ENCODE measurements at places on chromosomes 16 and 17.

DNA sequence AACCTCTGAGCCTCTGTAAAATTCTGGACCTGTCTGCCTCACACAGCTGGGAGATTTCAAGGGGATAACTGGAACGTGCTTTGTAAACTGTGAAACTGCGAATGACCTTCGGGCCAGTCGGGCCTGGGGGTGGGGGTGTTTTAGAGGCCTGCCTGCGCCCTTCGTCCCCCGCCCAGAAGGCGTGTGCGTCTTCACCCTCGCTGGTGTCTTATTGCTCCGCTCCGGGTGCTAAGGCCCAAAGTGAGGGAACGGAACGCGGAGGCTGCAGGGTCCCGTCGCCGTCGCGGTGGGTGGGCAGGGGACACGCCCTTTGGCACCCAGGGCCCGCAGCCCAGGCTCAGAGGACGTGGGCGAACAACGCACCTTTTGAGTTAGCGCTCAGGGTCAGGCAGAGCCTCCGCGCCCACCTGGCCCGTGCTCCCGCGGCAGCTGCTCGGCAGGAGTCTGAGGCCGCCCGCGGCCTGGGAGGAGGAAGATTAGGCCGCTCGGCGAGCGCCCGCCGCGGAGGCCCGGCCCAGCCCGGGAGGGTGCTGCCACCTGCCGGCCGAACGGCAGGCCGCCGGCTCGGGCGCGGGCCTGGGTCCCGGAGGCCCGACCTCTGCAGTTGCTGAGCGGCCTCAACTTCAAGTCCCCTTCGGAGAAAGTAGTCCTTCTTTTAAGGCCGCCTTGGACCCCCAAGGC, 29.7 kb downstream of the DCAKD start:
- peak; percentile 73 for DNase-seq

- no peak for DNase-seq
Observed at GRCh38 chr16:56298116-56298515, 106.8 kb downstream of the GNAO1 start.

DNA sequence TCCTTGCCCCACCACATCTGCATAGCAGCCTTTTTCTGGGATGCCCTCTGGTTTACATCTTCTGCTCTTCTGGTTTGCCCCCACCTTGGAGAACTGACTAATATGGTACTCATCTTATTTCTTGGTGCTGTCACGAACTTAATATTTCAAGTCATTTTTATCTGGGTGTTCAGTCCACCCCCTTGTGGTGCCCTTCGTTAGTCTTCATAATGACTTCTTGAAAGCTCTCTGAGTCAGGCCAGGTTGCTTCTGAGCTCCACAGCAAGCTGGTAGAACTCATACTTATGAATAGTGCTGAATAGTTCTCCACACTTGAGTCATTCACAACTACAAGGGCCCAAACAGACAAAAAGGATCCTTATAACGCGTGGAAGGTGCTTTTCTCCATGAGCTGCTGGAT, 35.8 kb upstream of the TEKT3 start:
- DNase-seq, result no peak

GRCh38 chr16:55488306-55488705, 9.3 kb downstream of the MMP2 start:
- no peak for DNase-seq

DNA sequence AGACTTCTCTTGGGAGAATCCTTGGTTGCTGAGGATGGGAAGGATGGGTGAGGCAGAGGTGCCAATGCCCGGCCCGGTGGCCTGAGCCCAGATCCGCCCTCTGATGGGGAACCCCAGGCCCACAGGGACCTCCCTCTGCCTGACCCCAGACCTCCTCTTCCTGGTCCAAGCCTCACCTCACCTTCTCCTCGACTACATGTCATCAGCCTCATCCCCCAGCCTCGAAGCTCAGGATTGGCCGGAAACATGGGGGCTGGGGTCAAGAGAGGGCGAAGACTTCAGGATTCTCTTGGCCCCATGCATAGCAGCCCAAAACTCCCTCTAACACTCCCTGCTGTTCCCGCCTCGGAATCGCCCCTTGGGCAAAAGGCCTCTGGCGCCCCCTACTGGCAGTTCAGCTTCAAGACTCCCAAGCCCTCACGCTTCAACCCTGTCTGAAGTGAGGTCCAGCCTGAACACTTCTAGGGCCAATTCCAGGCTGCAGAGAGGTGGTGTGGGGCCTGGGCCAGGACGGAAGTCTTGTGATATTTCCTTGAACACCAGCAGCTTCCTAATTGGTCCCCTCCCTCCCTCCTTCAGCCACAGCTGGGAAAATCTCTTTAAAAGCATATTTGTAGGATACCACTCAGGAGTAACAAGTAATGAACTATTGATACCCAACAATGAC, 47.2 kb downstream of the ARHGAP27 start:
- DNase-seq, result peak; percentile 86

GRCh38 chr17:48795444-48796162, 21.4 kb downstream of the TTLL6 start:
- peak; percentile 97 for DNase-seq

DNA sequence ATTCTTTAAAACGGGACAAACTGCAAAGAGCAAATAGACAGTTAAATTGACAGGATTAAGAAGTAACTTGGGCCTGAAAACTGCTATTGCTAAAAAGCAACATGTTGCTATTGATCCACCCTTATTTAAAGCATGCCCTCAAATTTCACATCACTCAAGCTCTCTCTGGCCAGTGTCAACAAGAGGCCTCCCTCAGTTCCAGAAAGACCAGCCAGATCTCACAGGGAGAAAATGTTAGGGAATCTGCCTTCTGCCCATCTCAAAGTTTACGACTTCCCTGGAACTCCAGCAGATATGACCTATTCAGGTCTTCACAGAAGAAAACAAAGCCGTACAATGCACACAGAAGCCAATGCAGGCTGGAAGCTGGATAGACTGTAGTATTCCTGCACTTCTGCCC, 8.9 kb downstream of the CFAP20 start:
- DNase-seq, result no peak

GRCh38 chr16:4628283-4628682, 3.7 kb downstream of the MGRN1 start:
- DNase-seq, result no peak

DNA sequence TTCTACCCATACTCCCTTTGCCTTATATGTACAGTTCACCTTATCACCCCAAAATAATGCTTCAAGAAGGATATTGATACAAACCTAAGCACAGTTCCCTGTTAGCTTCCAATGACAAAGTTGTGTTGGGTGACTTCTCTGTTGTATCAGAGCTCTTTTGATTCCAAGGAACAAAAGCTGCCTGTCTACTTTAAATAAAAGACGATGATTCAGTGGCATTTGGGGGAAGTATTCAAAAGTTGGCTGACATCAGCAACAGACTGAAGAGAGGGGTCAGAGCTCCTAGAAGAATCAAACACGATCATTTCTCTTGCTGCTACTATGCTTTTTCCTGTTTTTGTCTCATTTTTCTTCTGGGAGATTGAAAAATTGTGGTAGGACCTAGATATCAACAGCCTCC, 69.4 kb upstream of the CA10 start:
- DNase-seq, result no peak

- DNase-seq, result no peak
Observed at GRCh38 chr17:74393346-74393942, 26.1 kb downstream of the GPR142 start.

DNA sequence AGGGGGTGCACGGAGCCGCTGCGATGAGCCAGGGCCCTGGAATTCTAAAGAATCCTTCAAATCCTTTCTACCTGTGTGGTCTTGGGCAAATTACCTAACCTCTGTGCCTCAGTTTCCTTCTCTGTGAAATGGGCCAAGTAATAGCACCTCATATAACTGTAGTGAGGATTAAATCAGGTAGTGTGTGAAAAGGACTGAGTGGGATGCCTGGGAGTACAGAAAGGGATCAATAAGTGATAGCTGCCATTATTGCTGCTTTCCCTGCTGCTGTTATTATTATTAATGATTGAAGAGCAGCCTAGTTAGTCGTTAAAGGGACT, 958 bp downstream of the SCNN1G start:
- no peak for DNase-seq

GRCh38 chr17:77456271-77456950, 315.6 kb downstream of the SEC14L1 start:
- no peak for DNase-seq

- DNase-seq, result no peak
Observed at GRCh38 chr16:9824200-9825068, 357.8 kb downstream of the GRIN2A start.

GRCh38 chr17:5468075-5468473, 708 bp downstream of the DHX33 start:
- DNase-seq, result no peak

DNA sequence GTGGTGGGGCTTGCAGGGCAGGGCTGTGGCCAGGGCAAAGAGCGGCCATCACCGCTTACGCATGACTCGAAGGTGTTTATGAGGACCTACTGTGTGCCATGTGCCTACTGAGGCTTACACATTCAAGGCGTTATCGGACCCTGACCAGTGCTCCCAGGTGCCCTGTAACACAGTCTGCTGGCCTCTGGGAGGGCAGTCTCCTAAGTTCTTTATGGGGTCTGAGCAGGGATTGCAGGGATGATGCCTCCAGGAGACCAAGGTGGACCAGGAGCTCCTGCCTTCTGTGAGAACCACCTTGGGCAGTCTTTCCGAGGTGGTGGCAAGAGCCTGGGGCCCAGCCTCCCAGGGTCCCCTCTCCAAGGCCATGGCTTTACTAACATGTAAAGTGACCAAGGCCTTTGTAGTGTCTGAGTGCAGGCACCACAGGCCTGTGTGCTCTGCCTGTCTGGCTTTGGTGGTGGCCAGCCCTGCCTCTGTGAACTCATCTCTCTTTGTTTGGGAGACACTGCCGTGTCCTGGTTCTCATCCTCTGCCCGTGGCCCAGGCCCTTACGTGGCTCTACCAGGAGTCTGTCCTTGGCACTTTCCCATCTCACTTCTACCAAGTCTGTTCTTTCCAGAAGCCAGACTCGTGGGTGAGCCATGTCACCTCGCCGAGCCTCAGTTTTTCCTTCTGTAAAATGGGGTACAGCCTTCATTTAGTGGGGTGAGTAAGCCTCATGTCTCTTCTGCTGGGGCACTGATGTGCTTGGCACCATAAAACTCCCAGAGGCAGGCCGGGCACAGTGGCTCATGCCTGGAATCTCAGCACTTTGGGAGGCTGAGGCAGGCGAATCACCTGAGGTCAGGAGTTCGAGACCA, 3.4 kb upstream of the SYNGR2 start:
- no peak for DNase-seq

DNA sequence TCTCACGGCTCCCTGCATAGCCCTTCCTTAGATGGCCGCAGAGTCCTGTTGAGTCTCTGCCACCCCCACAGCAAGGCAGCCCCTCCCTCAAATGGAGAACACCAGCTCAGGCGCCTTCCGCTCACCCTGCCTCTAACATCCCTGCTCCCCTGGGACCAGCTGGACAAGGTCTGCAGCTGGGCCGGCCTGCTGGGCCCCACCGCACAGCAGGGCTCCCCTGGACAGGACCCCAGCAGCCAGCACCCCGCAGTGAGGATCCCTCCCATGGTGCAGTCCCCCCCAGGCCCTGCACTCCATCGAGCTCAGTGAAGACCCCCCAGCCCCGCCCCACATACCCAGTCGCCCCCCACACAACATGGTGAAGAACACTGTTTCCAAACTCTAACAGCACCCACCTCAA, 10.2 kb downstream of the ATP2A3 start:
- no peak for DNase-seq

- DNase-seq, result no peak
Observed at GRCh38 chr16:73887911-73888310, 408.7 kb upstream of the PSMD7 start.

DNA sequence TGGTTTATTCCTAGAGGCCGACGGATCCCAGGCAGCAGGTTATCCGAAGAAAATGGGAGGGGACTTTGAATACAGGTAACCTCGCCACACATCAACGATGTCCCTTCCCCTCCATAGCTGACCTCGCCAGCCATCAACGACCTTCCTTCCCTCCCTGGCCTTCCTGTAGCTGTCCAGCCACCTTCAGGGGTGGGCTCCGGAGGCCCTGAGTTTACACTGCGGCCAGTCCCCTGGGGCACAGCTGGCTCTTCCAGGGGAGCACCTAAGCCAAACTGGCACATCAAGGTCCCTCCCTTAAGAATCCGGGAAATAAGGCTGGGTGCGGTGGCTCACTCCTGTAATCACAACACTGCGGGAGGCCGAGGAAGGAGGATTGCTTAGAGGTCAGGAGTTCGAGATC, 10.1 kb upstream of the RPH3AL start:
- DNase-seq, result no peak

GRCh38 chr17:15513856-15514459, 46.5 kb upstream of the CDRT4 start:
- no peak for DNase-seq

DNA sequence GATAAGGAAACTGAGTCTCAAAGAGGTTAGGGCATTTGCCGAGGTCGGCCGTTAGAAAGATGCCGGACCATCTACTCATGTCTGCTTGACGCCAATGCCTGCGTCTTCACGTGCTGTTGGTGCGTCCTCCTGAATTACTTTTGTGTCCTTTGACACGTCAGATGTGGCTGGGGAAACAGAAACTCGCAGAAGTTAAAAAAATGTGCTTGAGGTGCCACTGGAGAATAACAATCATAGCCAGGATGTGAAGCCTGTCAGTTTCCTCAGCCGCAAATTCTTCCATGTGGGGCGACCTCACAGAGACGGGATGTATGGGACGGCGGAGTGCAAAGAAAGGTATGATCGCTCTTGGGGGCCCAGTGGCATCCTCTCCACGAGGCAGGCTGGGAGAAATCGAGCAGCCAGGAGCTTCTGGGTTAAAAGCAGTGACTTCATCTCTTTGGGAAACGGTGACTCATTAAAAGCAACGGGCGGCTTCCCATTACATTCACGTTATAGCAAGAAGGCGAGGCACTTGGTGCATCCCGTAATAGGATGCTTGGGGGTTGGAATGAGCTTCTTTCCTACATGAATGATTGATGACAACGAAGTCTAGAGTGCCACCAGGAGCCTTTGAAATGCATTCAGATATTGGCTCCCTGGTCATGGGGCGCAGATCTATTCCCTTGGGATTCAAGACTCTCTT, 67.8 kb downstream of the BMERB1 start:
- peak; percentile 92 for DNase-seq

GRCh38 chr16:84700446-84701300, 873 bp downstream of the USP10 start:
- DNase-seq, result peak; percentile 50

- no peak for DNase-seq
Observed at GRCh38 chr17:17728550-17729251, 47.4 kb downstream of the RAI1 start.

GRCh38 chr16:78446486-78446885, 347.0 kb downstream of the WWOX start:
- no peak for DNase-seq

DNA sequence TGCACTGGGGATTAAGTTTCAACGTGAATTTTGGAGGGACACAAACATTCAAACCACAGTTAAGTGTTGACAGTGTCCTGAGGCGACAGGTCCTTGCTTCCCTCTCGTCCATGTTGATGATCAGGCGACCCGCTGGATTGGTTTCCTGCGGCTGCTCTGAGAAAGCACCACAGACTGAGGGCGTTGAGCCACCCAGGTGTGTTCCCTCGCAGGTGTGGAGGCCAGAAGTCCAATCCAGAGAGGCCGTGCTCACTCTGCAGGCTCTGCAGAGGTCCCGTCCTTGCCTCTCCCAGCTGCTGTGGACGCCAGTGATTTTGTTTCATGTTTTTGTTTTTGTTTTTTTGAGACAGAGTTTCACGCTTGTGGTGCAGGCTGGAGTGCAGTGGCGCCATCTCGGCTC, 22.4 kb upstream of the CBX2 start:
- DNase-seq, result no peak

GRCh38 chr17:69523244-69523861, 108.9 kb downstream of the MAP2K6 start:
- peak; percentile 62 for DNase-seq

Data from ACHN (cell line).